ENCODE measurements at places on chromosomes 2 and 18. TPM values are rescaled to one million over a fixed set of nuclear protein-coding genes. Genes with fewer than 3 reads are reported as not detected.

DNA sequence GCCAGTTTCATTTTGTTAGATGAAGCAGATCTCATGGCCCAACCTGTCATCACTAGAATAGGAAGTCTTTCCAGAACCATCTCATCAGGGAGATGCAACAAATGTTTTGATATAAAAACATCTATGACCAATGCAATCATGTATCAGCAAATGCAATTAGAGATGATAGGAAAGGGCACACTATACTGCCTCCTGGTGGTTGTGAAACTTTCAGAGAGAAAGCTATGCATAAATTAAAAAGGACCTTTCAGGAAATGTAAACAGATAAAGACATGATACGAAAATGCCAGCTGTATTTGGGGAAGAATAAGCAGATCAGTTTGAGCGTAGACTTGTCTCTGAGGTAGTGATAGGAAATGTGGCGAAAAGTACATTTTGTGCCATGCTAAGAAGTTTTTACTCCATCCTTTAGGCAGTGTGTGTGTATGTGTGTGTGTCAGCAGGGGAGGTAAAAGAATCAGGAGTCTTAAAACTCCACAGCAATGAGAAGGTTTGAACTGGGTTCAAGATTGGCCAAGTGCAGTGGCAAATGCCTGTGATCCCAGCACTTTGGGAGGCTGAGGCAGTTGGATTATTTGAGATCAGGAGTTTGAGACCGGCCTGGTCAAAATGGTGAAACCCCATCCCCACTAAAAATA is 479.3 kb downstream of the CPS1 start:
- DNase-seq: no peak

DNA sequence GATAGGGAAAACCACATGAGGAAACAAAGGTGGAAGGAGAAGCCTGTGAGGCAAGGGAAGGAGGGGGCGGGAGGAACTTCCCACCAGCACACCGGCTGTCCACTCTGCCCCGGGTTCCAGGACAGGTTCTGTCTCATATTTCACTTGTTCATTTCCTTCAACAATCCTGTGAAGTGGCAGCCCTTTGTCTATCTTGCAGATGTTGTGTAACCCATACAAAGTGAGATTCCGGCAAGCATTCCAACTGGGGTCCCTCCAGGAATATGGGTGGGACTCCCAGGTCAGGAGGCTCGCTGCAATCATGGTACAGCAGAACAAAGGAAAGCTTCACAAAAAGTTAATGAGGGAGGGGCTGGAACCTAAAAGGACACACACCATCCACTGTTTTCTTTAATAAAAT is 271.3 kb upstream of the PXDN start:
- DNase-seq: no peak

DNA sequence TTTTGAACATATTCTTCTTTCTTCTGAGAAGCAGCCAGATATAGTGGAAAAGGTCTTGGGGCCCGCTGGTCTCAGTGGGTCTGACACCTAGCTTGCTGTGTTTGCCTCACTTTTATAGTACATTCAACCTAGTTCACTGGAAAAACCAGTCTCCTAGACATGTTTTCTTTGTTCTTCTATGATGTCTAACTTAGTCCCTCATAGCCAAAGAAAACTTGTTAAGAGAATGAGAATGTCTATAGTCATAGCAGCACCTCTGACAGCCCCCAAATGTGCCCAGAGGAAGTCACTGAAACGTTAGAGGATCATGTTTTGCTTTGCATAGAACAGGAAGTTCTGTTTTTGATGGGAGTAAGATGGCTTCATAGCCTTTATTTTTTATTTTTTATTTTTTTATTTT is 40.3 kb downstream of the TNFRSF11A start:
- no peak for DNase-seq

- no peak for DNase-seq
These were observed 2110.3 kb upstream of the CELF4 start for GRCh38 chr18:39675906-39676305.

The PRKAG3 gene
- total RNA-seq: not detected

The SUPT7L gene
- total RNA-seq: 30.7 TPM
